ENCODE measurements at places on chromosomes 12 and 14.

DNA sequence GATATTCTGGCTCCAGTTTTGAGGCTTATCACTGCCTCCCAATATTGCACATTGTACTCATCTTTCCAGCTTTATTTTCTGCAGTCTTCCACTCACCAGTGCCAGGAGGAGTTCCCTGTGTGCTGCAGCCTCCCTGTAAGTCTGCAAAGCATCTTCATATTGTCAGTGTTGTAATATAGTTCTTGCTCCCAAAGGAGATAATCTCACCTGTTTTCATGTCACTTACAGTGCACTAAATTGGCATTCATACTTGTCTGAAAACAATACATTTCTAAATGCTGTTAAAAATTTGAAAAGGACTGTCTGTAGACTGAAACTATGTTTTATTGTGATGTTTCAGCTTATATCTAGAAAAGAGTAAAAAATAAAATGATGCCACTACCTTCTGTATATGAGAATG lies 146.8 kb upstream of the TMTC1 start:
- no peak for DNase-seq

GRCh38 chr12:63020269-63020668 lies 85.3 kb upstream of the PPM1H start:
- no peak for DNase-seq

DNA sequence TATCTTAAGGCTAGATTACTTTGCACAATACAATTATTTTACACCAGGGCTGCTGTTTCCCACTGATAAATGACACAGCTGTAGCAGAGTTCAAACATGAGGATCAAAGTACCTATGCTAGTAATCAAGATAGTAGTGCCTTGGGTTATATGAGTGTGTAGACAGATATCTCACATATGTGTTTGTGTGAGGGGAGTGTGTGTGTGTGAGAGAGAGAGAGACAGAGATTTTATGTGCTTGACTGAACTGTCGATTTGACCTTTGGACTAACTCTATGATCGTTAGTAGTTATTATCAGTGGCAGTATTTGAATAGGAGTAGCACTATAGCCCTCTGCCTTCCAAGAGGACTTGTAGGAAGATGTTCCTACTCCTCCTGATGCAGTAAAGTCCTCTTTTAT lies 15.5 kb downstream of the PLEKHA5 start:
- no peak for DNase-seq

DNA sequence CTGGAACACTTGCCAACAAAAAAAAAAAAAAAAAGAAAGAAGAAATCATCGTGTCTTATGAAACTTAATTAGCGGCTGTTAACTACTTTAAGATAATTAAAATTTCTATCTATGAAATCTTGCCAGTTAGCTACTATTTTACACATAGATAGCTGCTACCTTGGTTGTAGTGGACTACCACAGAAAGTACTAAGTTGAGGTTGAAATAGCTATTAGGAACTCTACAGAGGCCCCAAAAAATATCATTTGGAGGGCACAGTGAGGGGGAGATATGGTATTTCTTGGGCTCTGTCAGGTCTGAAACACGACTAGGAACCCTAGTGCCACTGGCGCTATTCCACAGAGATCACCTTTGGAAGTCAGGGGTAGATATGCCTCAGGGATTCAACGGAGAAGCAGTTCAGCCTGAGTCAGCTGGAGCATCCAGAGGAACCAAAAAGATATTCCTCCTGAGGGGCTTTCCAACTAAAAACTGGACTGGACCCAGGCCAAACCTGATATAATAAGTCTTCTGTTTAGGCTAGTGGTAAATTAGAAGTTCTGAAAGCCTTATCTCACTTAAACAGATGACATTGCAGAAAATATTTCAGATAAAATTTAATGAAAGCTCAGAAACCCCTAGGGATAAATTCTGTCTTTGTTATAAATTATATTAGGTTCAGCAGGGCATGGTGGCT lies 126.1 kb downstream of the EPS8 start:
- no peak for DNase-seq

DNA sequence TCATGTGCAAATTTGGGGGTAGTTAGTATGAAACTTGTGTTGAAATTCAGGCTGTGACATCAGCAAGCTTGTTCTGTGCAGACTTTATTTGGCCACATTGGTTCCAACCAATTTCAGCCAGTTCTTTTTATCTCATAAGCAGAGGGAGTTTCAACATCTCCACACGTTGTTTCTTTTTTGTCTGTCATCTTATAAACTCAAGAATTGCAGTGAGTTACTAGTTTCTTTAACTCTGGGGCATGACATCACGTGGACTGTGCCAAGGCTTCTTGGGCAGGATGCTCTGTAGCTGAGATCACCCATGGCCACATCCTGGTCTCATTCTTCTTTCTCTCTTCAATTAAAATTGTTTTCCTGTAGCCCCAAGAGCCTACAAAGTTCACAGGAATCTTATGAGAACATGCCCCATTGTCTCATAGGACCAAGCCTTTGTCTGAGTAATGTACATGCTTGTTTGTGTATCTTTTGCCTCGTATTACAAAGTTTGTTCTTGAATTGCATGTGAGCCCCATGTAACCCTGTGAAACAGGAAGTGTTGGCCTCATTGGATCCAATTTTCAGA lies 982.0 kb upstream of the TMEM132C start:
- no peak for DNase-seq

GRCh38 chr14:36451310-36452065 lies 68.5 kb downstream of the NKX2-1 start:
- no peak for DNase-seq

DNA sequence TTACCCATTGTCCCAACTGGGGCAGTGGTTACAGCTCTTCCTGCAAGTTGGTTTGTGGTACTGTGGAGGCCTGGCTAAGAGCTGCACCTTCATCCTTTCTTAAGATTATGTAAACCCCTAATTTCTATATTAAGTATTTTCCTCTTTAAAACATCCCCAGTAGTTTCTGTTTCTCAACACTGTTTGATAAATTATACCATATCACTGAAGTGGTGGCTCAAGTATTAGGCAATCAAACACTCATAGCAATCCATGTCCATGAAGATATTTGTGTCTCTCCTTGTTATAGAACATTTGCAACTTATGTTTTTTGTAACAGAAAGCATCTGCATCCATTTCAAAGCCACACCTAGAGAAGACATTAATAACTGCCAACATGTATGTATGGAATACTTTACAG lies 31.8 kb downstream of the ATXN3 start:
- no peak for DNase-seq

GRCh38 chr12:94710933-94711332 lies 60.6 kb upstream of the TMCC3 start:
- no peak for DNase-seq

DNA sequence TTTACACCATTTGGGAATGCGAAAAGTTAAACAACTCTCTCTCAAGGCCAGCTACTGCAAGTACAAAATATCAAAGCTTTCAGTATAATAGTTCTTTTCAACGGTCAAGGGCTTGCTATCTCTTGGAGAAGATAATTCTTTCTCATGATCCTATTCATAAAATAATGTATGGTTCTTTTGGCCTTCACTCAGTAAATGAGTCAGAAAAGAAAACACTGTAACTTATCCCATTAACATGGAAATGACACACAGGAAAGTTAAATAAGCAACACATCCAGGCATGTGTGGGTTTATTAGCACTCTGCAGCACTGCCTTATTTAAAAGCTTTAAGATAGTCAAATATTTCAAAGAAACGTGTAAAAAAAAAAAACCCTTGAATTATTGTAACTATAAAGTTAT lies 36.9 kb downstream of the ZFC3H1 start:
- no peak for DNase-seq

Measured in activated CD8-positive, alpha-beta memory T cell treated with anti-CD3 and anti-CD28 coated beads, Interleukin-2, amount 50 U/mL, for 48 hours (primary cell).